ENCODE measurements at places on chromosomes 11 and 22.

DNA sequence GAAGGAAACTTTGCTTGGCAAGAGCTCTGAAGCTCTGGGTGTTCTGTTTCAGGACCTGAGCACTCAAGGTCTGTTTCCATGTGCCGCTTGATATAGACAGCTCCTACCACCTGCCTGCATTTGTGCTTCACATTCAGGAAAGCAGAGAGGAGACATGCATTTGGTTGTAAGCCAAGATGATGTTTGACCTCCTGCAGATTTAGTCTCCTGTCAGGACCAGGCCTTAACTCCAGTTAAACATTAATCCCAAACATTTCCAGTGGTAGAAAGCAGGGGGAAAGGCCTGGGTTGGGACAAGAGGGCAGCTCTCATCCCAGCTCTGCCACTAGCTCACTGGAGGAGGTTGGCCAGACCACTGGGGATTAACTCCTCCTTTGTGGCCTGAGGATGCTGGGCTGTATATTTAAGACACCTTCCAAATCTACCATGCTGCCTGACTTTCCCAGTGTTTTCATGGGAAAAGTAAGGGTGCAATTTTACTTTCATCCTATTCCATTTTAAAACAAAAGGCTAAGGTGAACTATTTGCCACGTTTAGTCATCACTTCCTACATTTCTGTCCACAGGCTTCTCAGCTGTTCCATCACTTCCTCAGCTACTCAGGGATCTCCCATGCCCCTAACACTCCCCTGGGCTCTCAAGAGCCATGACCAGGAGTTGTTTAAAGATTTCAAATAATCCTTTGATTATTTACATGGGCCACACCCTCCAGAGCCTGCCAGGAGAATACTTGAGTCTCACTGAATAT is 80.9 kb downstream of the INSC start:
- DNase-seq: no peak

DNA sequence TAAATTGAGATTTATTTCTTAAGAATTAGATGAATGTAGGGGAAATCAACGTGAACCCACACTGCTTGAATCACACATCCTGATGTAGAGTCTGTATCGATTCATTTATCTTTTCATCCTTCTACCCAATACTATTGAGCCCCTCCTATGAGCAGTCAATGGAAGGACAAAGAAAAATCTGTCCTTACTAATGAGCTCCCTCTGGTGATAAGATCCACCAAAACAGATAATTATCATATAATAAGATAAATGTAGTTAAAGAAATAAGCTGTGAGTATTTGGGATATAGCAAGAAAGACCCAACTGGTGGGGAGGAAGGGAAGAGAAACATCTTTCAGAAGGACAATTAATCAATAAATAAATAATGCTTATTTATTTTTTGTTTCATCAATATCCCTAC is 385.1 kb upstream of the CCDC90B start:
- no peak for DNase-seq

DNA sequence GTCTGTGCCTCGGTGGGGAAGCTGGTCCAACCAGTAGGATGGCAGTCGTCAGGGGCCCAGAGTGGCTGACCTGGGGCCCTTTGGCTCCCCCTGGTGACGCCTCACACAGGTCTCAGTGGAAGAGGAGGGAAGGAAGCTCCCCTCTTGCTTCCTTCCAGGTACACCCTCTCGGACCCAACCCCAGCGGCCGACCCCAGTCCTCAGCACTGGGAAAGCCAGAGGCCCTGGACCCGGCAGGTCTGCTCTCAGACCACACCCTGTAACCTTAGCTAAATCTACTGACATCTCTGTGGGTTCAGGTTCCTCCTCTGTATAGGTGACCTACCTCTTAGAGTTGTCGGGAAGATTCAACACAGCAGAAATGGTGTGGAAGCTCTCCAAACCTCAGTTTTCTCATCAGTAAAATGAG is 3.4 kb upstream of the SCUBE1 start:
- DNase-seq: peak; percentile 16

DNA sequence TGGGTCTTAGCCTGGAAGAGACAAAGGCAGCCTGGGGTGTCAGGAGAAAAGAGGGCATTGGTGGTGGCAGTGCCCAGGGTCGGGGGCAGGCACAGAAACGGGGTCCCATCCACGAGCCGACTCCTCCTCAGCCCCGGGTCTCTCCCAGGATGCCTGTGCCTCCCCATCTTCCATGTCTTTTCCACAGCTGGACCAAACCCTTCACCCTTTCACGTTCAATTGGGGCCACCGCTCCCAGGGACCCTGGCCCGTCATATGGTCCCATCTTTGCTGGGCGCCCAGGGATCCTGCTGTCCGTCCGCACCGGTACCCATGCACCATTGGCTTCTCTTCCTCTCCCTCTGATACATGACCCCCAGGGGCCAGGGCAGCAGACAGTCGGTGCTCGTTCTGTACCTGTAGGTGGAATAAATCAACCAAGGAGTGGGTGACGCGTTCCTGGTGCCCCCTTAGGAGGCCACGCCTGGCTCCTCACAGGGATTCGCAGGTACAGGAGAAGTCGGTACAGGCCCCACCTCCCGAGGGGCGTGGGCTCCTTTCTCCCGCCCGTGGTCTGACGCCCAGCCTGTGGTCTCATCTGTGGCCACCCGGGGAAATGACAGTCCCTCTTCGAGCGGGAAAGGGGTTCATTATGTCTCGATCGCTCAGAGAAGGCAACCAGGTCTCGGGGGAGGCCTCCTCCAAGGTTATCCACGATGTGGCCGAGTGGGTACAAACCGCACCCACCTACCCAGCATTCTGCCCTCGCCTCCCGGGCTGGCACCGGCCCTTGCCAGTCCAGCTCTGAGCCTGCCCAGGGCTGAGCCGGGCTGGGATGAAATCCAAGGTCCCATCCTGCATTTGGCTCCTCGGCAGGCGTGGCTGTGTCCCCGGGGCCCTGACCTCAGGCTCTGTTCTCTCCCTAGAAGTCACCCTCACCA is 1493.6 kb downstream of the BRD1 start:
- DNase-seq: no peak

DNA sequence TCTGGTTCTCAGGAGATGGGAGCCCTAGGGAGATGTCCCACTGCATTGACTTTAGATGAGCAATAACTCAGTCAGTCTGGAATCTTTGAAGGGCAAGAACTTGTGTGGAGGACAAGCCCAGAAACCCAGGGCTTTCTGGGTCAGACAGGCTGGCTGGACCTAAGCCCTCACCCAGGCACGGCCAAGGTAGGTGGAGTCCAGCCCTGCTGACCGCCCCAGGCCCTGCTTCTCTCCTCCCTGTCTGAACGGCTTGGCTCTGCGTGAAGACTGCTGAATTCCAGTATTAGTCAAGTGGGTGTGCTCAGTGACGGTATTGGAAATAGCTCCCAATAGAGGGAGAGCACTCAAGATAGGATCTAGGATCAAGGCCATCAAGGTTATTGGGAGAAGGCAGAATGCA is 6.1 kb downstream of the CXCR5 start:
- peak; percentile 47 for DNase-seq

All from brain microvascular endothelial cell (primary cell).